Brain microvascular endothelial cell (primary cell): ENCODE measurements at places on chromosomes 12 and 14.

DNA sequence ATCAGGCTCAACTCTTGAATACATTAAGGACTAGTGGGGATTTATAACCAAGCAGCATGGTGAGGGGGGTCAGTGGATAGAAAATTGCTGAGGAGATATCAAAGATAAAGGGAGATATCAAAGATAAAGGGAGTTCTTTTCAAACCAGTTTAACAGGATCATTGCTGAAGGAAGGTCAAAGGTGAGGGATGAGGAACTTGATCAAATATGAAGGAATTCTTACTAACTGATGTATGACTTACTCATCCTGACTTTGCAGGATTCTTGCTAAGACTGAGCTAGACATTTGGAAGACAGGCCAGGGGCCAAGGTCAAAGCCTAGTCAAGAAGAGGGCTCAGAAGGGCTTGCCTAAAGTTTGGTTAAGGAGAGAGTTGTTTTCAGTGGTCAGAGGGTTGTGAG lies 4.8 kb downstream of the ABHD4 start:
- DNase-seq = peak; percentile 20

- no peak for DNase-seq
Observed at GRCh38 chr12:120095736-120096135, 20.8 kb downstream of the RAB35 start.

DNA sequence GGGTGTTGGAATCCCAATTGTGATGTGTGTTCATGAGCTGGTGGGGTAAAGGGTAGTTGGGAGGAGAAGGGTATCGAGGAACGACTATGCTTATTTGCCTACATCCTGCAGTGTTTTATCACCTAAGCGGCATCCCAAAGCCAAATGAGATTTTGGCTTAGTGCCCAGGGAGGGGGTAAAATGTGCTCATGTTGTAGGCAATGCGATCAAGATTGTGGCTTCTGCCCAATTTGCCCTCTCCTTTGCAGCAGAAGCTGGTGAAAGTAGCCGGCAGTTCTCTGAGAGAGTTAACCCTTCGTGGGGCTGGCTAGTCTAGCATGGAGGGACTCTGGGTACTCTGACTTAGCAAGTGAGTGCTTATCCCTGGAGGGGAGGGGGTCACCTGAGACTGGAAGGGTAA lies 753 bp downstream of the RPH3A start:
- DNase-seq = no peak

DNA sequence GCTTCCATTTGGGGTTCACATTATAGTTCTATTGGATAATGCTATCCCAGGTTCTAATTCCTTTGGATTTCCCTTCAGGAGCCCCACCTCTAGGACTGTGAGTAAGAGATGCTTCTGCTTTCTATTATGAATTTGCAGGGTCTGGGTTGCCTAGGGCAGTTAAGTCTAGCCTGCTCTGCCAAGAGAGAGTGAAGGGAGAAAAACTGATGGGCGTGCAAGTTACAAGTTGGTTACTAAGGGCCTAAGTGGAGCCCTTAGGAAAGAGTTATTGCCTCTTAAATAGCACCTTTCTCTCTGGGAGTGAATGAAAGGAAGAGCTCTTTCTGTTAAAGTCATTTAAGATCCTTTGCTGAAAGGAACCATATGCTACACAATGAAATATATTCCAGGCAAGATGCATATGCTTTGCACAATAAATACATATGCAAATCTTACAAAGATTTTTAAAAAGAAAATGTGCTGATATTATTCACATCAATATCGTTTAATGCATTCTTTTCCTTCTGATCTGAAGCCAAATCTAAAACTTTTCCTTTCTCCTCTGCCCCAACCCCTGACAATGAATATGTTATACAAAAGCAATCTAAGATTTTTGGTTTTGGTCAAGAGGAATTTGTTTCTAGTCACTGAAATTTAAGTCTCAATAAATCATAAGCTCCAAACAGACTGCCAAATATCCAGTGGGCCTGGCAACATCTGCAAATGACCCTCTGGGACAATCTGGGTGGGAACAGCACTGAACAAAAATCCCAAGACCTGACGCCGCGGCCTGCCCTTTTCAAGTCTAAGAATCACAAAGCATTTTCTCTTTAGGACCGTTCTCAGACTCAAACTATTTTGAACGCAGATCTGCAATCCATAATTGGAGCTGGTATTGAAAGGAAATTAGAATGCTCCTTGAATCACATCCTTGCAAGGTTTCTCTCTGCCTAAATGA lies 586.7 kb downstream of the ETNK1 start:
- DNase-seq = no peak

- DNase-seq = peak; percentile 27
Observed at GRCh38 chr14:54025661-54026060, 69.0 kb upstream of the BMP4 start.

DNA sequence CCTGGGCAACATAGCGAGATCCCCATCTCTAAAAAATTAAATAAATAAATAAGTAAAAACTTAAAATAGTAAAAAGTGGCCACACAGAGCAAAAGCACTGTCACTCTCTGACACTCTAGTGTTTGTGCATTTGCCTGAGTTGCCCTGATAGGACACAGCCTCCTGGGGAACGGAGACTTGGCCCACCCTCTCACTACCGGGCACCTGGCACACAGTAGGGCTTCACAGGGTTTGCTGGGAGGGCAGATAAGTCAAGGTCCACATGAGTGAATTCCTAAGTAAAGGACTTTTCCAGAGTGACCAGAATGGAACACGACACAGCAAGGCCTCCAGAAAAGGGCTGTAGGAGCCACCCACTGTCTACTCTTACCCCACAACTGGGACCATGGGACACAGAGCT lies 54.3 kb downstream of the SCARB1 start:
- DNase-seq = no peak

GRCh38 chr12:56202366-56202765 lies 13.1 kb upstream of the SMARCC2 start:
- no peak for DNase-seq

DNA sequence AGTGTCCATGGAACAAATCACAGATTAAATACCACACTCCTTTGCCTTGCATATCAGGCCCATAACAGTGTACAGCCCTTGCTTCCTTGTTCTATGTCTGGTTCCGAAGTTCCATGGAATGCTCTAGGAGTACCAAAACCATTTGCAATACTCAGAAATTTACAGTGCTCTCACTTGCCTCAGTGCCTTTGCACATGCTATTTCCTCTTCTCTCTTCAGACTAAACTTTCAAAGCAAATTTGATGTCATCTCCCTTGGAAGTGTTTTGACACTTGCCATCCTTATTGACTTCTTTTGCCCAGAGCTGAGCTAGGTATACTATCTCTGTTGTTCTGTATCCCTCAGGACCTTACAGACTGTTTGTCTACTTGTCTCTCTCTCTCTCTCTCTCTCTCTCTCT lies 6.1 kb downstream of the ANO4 start:
- no peak for DNase-seq

DNA sequence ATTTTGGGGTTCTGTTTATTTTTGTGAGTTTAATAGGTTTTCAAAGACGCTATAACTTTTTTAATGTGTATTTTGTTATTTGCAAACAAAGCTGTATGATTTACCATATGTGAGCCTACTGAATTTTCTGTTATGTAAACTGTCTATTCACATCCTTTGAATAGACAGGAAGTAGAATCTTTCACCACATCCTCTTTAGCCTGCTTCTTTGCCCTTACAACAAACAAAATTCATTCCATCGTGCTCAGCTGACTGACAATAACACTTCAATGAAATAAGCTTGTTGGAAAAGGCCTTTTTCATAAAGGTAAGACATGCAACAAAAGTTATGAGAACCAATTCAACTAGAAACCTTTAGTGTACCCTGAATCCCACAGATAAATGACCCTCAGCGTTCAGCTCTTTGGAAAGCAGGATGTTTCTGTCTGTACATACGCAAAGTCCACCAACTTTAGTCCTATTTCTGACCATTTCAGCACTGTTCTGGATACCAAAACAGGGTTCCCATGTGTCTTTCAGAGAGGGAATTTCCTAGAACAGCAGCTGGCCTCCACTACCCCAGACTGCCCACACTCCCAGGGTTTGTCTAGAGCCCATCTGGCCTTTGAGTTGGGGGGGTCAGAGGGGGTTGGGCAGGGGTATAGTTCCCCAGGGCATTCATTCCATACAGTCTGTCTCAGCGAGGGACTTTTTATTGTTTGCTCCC lies 71.3 kb downstream of the DUSP6 start:
- no peak for DNase-seq

GRCh38 chr14:96145116-96145864 lies 59.3 kb upstream of the BDKRB2 start:
- DNase-seq = peak; percentile 58

GRCh38 chr12:87818441-87818840 lies 210.8 kb downstream of the C12orf50 start:
- DNase-seq = no peak

DNA sequence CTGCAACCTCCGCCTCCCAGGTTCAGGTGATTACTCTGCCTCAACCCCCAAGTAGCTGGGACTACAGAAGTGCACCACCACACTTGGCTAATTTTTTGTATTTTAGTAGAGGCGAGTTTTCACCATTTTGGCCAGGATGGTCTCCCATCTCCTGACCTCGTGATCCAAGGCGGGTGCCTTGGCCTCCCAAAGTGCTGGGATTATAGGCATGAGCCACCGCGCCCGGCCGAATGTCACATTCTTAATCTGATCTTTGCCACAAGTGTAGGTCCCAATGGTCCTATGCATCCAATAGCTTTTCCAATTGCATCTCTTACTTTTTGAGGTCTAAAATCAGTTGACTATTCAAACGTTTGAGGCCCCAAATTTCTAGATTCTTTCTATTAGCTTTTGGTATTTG lies 676.0 kb downstream of the SLC16A7 start:
- DNase-seq = no peak

DNA sequence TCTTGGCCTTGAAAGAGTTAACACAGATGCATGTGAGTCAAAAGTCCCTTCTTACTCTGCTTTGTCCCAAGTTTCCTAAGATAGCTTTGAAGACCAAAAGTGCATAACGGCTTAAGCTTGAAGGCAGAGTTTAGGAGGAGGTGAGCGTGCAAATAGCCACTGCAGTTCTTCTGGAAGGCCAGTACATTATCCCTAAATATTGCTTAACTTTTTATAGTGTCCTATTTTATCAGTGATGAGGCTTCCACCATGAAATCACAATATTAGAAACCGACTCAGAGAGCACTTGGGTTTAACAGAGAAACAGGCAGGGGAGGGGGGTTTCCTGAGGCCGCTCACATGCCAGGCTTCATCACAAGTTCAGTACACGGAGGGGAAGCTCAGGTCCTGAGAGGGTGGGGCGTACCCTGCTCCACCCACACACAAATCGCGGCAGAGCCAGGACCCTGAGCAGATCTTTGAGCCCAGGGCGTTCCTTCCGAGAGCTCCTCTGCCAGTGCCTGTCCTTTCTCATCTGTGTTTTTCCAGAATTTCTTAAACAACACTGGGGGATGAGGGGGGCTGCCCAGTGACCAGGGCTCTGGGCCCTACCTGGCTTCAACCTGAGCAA lies 26.8 kb upstream of the BDKRB2 start:
- DNase-seq = no peak

- DNase-seq = no peak
Observed at GRCh38 chr14:102225386-102225785, 79.6 kb downstream of the MOK start.

DNA sequence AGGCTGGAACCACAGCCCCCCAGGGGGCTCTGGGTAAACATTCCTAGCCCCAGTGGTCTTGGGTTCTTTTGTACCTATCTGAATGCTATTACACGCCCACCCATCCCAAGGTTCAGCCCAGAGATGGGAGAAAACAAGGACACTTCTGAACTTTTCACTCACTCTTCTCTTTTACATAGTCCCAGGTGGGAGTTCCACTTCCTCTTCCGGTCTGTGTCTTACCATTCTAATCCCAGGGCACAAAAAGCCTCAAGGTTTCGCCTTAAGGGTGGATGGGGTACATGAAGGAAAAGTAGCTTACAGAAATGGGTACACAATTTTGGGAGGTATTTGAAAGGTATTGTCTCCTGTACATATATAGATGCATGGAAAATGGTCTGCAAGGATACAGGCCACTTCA lies 79.0 kb downstream of the TMEM30B start:
- DNase-seq = no peak

DNA sequence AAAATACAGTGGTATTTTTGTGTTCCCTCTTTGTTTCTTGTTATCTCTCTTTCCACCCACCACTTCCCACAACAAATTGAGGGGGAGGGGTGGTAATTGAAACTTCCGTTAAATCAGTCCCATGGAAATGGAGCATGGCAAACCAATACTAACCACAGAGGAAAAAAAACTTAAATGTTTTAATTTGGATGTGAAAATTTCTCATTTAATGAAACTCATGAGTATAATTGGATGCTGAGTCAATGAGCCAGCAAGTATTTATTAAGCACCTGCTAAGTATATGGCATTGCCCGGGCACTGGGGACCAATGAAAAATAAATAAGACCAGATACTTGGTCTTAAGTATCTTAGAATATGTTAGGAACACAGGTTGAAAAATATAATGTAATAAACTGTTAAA lies 147.5 kb downstream of the KCNH5 start:
- no peak for DNase-seq

DNA sequence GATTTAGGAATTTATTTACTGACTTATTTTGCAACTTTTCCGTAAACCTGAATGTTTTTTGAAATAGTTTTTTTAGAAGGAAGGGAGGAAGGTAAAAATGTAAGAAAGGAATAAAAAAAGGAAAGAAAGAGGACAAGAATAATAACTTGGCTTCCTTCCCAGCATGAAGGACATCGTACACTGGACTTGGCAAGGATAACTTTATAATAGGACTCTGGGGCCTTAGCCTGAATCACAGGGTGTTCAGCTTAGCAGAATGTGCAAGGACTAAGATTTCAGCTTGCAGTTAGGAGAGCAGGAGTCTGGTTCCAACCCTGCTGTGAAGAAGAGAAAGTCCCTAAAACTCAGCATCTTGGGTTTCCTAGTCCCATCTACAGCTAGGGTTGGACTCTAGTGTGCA lies 1053.3 kb downstream of the VRK1 start:
- no peak for DNase-seq

DNA sequence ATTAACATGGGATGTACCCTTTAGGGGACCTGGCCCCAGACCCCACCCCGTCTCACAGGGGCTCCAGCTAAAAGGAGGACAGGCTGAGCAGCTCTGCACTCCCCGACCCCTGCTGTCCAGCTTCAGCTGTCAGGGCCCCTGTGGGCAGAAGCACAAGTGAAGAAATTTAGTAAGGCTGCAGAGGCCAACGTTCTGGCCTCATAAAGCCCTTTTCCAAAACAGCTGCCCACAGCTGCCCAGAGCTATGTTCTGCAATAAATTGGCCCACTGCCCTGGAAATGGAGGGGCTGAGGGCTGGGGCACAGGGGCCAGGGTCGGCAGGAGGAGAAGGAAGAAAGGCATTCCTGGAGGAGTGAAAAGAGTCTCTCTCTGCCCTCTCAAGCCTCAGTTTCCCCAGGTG lies 357.1 kb downstream of the BCL11B start:
- no peak for DNase-seq

GRCh38 chr14:59425322-59425935 lies 39.8 kb downstream of the GPR135 start:
- DNase-seq = no peak

- DNase-seq = no peak
Observed at GRCh38 chr14:90647473-90648005, 168.7 kb downstream of the TTC7B start.

GRCh38 chr12:71848212-71848611 lies 8.7 kb downstream of the TBC1D15 start:
- no peak for DNase-seq
